ENCODE measurements at places on chromosomes 1 and 21. TPM values are rescaled to one million over a fixed set of nuclear protein-coding genes. Genes with fewer than 3 reads are reported as not detected.

GRCh38 chr1:65480684-65481405 lies 60.4 kb downstream of the LEPR start:
- no peak for DNase-seq

Gene NTMT2
- not detected for total RNA-seq

DNA sequence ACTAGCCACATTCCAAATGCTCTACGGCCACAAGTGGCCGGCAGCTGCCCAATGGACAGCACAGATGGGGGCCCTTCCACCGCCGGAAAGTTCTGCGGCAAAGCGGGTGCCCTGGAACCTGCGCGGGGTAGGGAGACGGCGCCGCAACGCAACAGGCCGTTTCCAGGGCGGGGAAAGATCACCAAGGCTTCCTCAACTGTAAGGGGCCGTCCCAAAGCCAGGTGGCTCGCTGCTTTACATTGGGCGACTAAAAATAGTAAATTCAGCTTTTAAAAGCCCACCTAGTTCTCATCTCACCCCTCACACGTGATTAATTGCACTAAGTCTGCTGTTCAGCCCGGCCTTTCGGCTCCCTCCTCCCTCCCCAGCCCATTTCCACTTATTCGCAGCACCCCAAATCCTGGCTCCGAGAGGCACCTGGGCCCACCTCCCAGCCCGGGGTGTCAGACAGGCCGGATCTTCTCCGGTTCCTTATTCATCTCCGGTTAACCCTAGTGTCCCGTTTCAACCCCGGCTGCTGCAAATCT lies 643 bp downstream of the CFAP298 start:
- DNase-seq = no peak

Gene CELA2B
- not detected for total RNA-seq

DNA sequence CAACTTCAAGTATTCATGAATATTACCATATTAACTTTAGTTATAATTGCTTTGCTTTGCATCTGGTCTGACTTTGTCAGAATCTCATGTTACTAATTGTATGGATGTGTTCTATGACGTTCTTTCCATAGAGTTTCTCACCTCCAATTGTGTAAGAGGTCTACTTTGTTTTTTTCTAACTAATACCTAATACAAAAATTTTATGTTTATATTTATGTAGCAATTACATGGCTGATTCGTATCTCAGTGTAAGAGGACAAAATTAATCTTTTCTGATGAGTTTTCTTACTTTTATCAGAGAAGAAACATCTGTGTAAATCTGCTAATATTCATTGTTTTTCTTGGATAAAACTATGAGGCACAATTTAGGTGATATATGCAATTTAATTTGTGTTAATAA lies 224.8 kb upstream of the B3GALT2 start:
- DNase-seq = no peak

GRCh38 chr1:216014086-216014485 lies 409.2 kb downstream of the USH2A start:
- no peak for DNase-seq

GRCh38 chr21:33622253-33622652 lies 19.3 kb downstream of the CRYZL1 start:
- DNase-seq = no peak

DNA sequence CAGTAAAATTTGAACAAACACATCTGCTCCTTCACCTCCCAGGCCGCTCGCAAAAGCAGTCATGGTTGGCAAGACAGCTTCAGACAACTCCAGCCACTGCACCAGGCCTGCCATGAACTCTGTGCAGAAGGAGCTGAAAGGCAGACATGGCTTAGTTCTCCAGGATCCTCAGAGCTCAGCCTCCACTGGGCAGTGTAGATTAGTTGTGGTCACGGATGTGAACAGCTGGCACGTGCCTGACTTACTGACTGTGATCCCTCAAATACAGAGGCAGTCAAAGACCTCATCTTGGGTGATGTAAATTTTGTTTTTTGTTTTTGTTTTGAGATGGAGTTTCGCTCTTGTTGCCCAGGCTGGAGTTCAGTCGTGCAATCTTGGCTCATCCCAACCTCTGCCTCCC lies 28.4 kb downstream of the TMCO4 start:
- DNase-seq = no peak

Gene PTCH2
- 0.72 TPM for total RNA-seq

Gene GJB3
- total RNA-seq = 6.3 TPM

DNA sequence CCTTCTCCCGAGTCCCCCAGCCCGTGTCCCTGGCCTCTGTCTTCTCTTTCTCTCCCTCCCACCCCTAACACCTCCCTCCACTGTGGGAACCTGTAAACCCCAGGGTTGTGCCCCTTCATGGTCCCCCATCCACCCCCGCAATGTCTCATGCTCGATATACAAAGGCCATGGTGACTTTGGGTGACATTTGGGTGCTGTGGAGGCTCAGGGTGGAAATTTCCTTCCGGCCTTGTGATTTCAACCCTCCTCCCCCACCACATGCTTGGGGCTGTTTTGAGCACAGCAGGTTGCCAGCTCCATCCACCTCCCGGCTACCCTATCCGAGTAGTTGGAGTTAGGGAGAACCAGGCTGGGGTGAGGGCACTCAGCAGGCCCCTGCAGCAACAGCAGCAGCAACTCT lies 25.7 kb upstream of the VPS13D start:
- no peak for DNase-seq

Gene NAV1
- 36.1 TPM for total RNA-seq

Gene OR2T35
- total RNA-seq = 7.2 TPM

GRCh38 chr1:175409938-175410337 lies 217.4 kb upstream of the KIAA0040 start:
- DNase-seq = no peak

- no peak for DNase-seq
Observed at GRCh38 chr21:27300770-27301169, 333.9 kb upstream of the ADAMTS5 start.

GRCh38 chr21:46639489-46640386 lies 4.3 kb downstream of the PRMT2 start:
- DNase-seq = no peak

DNA sequence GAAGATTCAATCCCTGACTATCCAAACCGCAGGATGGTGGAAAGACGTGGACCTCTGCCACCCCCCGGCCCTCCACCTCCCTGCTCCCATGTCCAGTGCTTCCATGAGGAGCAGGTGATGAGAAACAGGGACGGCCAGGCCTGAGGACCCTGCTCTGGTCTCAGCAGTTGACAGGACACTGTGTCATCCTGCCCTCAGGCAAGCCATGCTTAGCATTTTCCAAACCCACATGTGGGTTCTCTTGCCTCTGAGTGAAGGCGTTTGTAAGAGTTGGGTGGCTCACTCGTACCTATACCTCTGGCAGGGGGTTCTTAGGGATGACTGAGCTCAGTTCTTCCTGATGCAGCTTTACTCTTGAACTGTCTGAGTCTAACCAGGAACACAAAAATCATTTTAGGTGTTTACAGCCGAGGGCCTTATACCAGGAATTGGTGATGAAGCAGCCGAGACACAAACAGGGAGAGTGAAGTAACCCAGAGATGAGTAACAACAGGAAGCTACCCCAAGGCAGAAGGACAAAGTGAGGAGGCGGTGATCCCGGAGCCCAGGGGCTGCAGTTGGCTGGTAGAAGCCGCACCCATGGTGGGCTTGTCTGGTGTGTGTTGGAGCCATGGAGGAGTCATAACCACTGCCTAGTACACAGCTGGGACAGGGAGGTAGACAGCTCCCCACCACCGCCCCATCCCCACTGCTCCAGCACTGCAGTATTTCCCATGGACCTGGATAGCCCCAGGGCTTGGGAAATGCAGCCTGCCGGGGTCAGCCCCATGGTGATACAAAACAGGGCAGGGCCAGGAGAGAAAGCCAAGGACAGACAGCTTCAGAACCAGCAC lies 21.4 kb downstream of the MYBPH start:
- no peak for DNase-seq

Gene SAMSN1
- 14.0 TPM for total RNA-seq

Gene UBE2U
- not detected for total RNA-seq

- DNase-seq = peak; percentile 70
Observed at GRCh38 chr1:58893257-58893869, 109.5 kb upstream of the JUN start.

Gene TMEM63A
- 15.9 TPM for total RNA-seq

DNA sequence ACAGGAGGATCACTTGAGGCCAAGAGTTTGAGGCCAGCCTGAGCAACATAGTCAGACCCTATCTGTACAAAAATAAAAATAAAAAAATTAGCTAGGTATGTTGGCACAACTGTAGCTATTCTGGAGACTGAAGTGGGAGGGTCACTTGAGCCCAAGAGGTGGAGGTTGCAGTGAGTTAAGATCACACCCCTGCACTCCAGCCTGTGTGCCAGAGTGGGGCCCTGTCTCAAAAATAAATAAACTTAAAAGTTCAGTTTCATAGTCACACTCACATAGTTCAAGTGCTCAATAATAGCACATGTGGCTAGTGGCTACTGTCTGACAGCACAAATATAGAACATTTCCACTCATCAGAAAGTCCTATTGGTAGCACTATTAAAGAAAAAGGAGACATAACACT lies 5.2 kb upstream of the EVI5 start:
- no peak for DNase-seq

DNA sequence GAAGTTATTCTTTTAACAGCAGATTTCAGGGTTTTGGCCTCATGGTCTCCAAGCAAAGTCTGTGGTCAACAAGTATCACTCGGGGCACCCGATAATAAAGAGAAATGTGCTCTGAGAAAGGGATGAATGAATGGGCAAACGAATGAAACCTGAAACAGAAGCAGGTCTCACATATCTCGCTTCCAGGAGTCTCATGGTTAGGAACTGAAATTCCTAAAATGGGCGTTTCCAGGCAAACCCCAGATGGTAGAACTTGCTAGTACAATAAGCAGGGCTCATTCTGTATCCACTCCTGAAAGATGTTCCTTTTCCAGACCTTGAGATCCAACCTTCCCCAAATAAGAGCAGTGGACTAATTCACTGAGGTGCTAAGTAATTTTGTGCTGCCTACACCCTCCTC lies 87.2 kb downstream of the LAMC2 start:
- DNase-seq = no peak

DNA sequence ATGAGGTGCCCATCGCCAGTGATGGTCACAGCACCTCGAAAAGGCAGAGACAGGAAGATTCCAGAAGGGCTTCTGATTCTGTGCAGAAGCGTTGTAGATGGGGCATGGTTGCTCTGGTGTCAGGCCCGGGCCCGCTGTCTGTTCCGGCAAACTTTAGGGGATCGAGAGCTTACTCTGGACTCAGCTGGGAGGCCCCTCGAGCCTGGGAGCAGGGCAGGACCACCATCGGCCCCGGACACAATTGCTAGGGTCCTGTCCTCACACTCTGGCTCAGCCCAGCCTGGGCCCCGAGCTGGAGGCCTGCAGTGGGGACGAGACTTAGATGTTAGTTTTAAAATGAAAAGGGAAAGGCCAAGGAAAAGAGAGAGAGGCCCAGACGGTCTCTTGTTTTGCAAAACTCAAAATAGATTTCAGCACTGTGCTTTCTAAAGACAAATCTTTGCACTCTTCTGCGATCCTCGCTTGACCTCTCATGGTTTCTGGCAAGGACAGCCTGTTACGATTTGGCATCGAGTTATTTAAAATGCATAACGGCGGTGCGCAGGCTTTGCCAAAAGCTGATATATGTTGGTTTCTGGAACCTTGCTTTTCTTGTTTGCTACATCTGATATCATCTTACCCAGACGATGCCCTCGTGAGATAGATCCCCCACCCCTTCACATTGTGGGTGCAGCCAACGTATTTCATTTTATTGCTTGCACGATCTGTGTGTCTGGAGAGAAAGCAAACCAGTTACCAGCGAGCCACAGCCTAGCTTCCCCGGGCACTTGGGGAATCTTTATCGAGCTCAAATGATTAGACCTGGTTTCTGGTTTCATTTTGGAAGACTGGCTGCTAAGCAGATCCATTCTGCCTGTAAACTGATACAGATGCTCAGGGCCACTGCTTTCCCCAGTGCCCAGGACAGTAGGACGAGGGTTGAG lies 58.0 kb downstream of the PRDM16 start:
- peak; percentile 61 for DNase-seq

Gene CSF1
- total RNA-seq = 5.8 TPM

DNA sequence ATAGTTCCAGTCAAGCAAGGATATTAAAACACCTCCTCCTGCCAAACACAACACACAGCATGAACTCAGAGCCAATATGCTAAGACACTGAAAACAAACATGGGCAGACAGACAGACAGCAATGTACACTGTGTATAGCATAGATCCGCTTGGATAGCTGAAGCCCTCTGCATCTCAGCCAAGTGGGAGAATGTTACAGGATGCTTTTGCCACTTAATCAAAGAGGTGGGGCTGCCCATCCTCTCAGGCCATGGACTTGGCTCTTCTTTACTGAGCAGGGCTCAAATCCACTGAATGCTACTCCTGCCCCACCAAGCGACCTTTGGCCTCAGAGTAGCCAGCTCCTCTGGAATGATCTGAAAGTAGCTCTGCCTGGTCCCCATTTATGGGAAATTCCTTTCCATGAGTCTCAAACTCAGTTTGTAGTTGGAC lies 64.7 kb upstream of the NGF start:
- peak; percentile 12 for DNase-seq

Gene DIO1
- not detected for total RNA-seq

- no peak for DNase-seq
Observed at GRCh38 chr21:18443701-18444100, 40.1 kb upstream of the TMPRSS15 start.

Gene RGL1
- total RNA-seq = 30.8 TPM

Gene FCMR
- total RNA-seq = not detected

DNA sequence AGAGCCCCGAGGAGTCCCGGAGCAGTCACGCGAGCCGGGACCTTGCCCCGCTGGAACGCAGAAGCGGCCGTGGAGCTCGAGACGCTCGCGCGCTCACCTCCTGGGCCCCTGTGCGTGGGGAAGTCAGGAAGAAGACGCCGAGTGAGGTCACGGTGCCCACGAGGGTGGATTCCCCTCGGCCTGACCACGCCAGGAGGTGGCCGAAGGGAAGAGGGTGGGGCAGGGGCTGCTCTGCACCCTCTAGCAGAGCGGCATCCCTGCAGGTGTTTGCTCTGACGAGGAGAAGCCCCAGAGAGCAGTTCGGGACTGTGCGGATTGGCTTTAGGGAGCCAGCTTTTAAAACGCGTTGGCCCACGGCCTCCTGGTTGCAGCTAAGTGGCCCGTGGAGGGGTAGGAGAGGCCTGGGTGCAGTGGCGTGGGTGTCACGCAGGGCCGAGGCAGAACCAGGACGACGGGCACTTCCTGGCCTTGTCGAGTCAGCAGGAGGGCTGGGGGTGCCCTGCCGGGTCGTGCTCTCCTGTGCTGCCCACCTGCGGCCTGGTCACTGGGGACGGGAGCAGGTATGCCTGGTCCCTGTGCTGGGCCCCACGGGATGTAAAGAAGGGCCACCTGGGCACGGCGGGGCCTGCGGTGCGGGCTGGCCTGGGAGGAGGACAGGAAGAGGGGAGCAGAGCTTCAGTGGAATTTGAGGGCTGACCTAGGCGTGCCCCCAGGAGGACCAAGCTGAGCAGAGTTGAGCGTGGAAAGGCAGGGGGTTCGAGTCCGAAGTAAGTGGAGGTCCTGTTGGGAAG lies 1.0 kb downstream of the PDXK start:
- DNase-seq = no peak

Data from umbilical cord (tissue), 2 donors.